ENCODE measurements at places on chromosomes 12 and 14. TPM values are rescaled to one million over a fixed set of nuclear protein-coding genes. Genes with fewer than 3 reads are reported as not detected.

Gene RASSF8
- total RNA-seq = 50.6 TPM

Gene TMEM30B
- 0.51 TPM for total RNA-seq

Gene HOTAIR
- total RNA-seq = not detected

Gene KLRF2
- total RNA-seq = not detected

Gene RFX4
- total RNA-seq = not detected

Gene RNASE2
- not detected for total RNA-seq

Gene PTPRB
- 0.66 TPM for total RNA-seq
